ENCODE measurements at places on chromosomes 6 and 20. TPM values are rescaled to one million over a fixed set of nuclear protein-coding genes. Genes with fewer than 3 reads are reported as not detected.

The APOM gene
- total RNA-seq: 1.8 TPM

The LY6G6D gene
- not detected for total RNA-seq

The WFDC10B gene
- total RNA-seq: not detected

The GSTA2 gene
- total RNA-seq: not detected

The MAS1 gene
- total RNA-seq: not detected

The ZKSCAN8 gene
- total RNA-seq: 8.7 TPM

The EDN3 gene
- not detected for total RNA-seq

The CDH4 gene
- 21.2 TPM for total RNA-seq

The ULBP2 gene
- 0.24 TPM for total RNA-seq

All from epithelial cell of alveolus of lung (primary cell).